ENCODE measurements at places on chromosomes 4 and X.

GRCh38 chr4:126969360-126970235, 663.2 kb upstream of the INTU start:
- peak; percentile 32 for DNase-seq

DNA sequence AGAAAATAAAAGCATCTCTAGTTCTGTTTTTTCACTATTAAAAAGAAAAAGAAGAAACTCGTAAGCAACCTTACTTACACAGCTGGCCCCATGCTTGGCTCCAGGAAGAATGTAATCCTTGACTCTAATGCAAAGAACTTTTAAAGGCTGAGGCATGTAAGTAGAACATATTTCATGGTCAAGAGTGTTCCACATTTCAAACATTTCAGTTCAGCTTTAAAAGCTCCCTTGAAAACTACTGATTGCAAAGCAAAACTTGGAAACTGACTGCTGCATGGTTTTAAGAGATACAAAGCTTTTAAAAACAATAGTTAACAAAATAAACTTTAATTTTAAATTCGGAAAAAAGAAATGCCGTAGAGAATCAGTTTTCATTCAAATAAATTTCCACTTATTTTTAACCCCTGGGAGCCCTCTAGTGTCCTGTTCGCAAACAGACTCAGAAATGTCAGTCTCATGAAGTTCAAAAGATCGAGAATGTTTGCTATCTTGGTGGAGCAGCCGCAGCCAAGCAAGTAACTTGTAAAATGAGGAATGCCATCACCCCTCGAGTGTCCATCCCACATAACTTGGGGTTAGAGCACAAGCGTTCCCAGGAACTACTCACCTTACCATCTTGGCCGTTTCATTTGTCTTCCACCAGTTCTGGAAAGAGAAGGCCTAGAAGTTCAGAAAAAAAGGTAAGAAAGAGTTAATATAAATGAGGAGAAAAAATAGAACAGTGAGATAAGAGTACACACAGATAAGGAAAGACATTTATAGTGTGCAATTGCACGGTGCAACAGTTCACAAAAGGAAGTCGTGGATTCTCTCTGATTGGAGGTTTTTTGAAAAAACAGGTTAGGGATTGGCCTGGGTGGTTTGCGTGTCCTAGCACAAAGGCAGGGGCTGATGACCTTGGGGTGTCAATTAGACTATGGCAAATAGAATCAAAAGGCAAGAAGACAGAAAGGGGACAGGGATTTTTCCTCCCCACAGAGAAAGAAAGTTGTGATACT, at the start of gene GASK1B:
Gene GASK1B (minus strand): TSS at position 765 of the 998 bp plus-strand sequence. CDS start 1,650 bp downstream, outside the sequence.
- DNase-seq = peak; percentile 23

GRCh38 chr4:5292101-5292500, 240.8 kb downstream of the STK32B start:
- no peak for DNase-seq

DNA sequence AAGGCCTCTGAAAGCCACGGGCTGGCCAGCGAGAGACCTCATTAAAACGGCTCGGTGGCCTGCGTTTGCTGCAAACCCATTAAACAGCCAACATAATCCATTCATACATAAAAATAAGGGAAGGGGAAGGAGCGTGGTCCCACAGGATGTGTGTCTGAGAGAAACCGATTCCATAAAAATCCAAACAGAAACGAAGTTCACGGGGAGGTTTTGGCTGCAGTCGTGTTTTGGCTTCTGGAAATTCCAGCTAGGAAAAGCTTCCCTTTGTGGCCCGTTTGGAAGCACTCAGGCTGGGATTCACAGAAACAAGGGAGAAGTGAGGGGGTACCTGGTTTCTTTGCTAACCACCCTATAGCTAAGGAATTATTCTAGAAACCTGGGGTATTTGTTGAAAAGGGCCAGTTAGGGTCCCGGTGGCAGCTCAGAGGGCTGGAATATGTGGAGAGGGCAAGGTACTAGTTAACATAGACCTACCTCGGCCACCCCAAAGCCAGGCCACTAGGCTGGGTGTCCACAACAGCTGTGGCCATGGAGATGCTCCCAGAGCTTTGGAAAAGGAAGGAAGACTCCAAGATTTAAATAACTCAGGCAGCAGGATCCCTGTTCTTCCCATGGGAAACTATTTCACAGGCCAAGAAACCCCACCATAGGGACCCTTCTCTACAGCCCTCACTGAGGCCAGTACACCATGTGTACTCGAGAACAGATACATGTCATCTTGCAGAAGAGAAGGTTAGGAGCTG, 166.8 kb downstream of the BCOR start:
- DNase-seq = no peak

DNA sequence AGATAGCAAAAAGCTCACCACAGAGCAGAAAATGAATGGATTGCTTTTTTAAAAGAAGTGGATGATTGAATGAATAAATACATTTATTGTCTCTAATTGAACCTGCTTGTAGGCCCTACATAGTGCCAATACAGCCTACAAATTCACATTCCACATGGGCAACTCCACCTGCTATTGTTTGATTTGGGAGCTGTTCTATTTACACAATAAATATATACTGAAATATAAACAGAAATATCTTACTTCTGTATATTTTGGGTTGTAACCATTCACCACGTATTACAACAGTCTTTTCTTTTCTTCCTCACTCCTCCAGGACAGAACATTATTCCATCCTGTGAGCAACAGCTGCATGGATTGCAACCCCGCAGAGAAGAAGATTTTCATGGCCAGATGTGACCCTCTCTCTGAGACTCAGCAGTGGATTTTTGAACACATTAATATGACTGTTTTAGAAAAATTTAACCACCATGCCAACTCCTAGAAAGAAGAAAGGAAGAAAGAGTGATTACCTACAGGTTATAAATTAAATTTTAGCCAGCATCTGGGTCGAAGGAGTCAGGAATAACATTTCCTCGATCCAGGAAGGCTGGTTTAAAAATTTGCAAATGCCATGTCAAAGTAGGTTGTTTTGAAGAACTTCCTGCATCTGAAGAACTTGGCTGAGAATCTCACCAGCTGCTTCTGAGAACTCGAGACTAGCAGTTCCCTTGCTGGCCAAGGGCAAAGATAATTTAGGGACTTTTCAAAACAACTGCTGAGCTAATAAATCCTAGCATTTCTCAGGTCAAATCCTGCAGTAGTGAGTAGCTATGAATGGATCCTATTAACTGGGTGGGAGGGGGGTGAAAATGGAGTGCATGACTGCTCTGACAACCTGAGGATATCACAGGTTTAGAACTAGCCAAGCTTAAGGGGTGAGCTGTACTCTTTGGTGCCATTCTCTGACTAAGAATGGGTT, 128.7 kb upstream of the GALNT7 start:
- peak; percentile 36 for DNase-seq

- DNase-seq = no peak
Observed at GRCh38 chr4:65407483-65407882, 262.8 kb downstream of the EPHA5 start.

- peak; percentile 3 for DNase-seq
Observed at GRCh38 chr4:37561803-37562207, 124.4 kb downstream of the RELL1 start.

GRCh38 chr4:159460371-159460770, 357.5 kb downstream of the RAPGEF2 start:
- no peak for DNase-seq

DNA sequence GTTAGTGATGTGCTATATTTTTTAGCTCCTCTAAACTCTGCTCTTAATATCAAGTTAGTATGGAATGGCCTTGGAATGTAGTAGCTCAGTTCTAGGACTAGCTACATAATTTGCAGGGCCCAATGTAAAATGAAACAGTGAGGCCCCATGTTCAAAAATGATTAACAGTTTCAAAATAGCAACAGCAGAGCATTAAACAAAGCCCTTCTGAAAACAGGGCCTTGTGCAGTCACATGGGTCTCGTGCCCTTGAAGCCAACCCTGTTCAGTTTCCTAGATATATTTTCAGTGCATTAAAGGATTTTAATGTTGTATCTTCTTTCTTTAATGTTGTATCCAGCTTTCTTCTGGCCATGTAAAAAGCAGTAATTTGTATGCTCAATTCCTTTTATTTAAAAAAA, 82.1 kb downstream of the TASL start:
- no peak for DNase-seq

DNA sequence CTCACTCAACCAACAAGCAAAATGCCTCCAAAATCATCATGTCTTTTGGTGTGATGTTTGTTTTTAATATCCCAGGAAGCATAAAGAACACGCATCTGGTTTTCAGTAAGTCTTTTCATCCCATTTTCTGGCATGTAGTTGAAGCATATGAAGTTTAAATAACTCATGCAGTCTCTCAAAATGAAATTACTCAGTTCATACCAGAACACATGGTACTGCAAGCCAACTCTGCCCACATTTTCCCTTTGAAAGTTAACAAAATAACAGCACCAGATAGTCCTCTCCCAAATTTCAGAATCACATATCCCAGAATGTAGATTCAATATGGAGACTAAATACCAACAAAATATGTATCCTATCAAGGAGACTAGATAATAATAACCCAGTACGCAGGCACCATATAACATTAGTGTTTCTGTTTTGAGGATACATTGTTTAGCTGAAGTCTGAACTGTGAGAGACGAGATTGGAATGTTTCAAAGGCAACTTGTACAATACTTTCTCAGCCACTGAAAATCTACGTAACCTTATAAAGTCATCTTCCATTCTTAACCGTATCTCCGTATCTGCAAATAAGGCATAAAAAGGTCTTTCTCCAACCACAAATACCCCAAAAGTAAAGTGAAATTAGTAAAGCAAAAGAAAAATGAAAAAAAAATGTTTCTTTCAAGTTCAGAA, 23.1 kb downstream of the CORIN start:
- DNase-seq = no peak

DNA sequence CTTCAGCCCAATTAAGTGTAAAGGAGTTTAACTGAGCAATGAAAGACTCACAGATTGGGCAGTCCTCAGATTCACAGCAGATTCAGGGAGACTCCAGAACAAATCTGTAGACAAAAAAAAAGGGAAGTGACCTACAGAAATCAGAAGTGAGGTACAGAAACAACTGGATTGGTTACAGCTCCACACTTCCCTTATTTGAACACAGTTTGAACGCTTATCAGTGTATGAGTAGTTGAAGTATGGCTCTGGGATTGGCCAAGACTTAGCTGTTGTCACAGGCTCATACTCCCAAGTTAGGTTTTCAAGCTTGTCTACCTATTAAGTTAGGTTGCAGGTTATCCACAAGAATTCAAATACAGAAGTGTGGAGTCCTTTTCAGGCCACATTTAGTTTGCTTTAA, 112.4 kb upstream of the ELOVL6 start:
- no peak for DNase-seq
